ENCODE measurements at places on chromosomes 12 and 14. TPM values are rescaled to one million over a fixed set of nuclear protein-coding genes. Genes with fewer than 3 reads are reported as not detected.

The SLC6A12 gene
- 0.90 TPM for polyA plus RNA-seq

The AVPR1A gene
- polyA plus RNA-seq: 5.6 TPM

The BEGAIN gene
- 4.5 TPM for polyA plus RNA-seq

The LUM gene
- polyA plus RNA-seq: 507 TPM

The ANO4 gene
- 0.78 TPM for polyA plus RNA-seq

The BDKRB2 gene
- polyA plus RNA-seq: 1.1 TPM

The REP15 gene
- 0.90 TPM for polyA plus RNA-seq

The SLC8A3 gene
- 8.5 TPM for polyA plus RNA-seq

The IAPP gene
- polyA plus RNA-seq: not detected

The SIX1 gene
- polyA plus RNA-seq: 59.4 TPM

The SERPINA12 gene
- polyA plus RNA-seq: not detected

The KRT3 gene
- not detected for polyA plus RNA-seq

The SDR9C7 gene
- 0.46 TPM for polyA plus RNA-seq

The ACOT4 gene
- polyA plus RNA-seq: 0.29 TPM

The P2RX7 gene
- 1.0 TPM for polyA plus RNA-seq

The FKBP3 gene
- polyA plus RNA-seq: 114 TPM

The DBX2 gene
- polyA plus RNA-seq: 0.16 TPM

The CLEC6A gene
- polyA plus RNA-seq: not detected

The RPS6KL1 gene
- 13.5 TPM for polyA plus RNA-seq

The KRT72 gene
- polyA plus RNA-seq: 0.08 TPM

The RNASE3 gene
- 0.28 TPM for polyA plus RNA-seq

The GPRC5A gene
- 1.9 TPM for polyA plus RNA-seq

The TRIM9 gene
- polyA plus RNA-seq: 1.6 TPM

The UBC gene
- 759 TPM for polyA plus RNA-seq

The ZNF10 gene
- polyA plus RNA-seq: 6.8 TPM

The LGR5 gene
- polyA plus RNA-seq: 4.5 TPM

The NEUROD4 gene
- polyA plus RNA-seq: not detected

The ZBTB25 gene
- polyA plus RNA-seq: 8.8 TPM

The SMCO2 gene
- not detected for polyA plus RNA-seq

The SCN8A gene
- 0.27 TPM for polyA plus RNA-seq

The ERP27 gene
- 0.11 TPM for polyA plus RNA-seq

The EFS gene
- polyA plus RNA-seq: 69.2 TPM

The CFAP73 gene
- polyA plus RNA-seq: 0.13 TPM

The CCDC177 gene
- polyA plus RNA-seq: not detected

The TAS2R30 gene
- 0.39 TPM for polyA plus RNA-seq

The ZDHHC17 gene
- 44.0 TPM for polyA plus RNA-seq

The KRT86 gene
- polyA plus RNA-seq: 0.33 TPM

The FAM181A gene
- not detected for polyA plus RNA-seq

The CLEC9A gene
- polyA plus RNA-seq: 0.37 TPM

The DPY19L2 gene
- polyA plus RNA-seq: 10.4 TPM

The TBX3 gene
- polyA plus RNA-seq: 33.8 TPM

The NKX2-8 gene
- polyA plus RNA-seq: not detected

The INHBE gene
- polyA plus RNA-seq: 3.8 TPM

The RNF212B gene
- 0.59 TPM for polyA plus RNA-seq

The ADAM21 gene
- polyA plus RNA-seq: 0.32 TPM

The GLI1 gene
- polyA plus RNA-seq: 11.2 TPM

The NGB gene
- not detected for polyA plus RNA-seq

The GDF11 gene
- 17.2 TPM for polyA plus RNA-seq

The ART4 gene
- polyA plus RNA-seq: 0.19 TPM

The TAS2R43 gene
- 0.35 TPM for polyA plus RNA-seq

The LRTM2 gene
- polyA plus RNA-seq: 0.81 TPM

The FOXG1 gene
- 0.05 TPM for polyA plus RNA-seq

The SRGAP1 gene
- 5.9 TPM for polyA plus RNA-seq

The CMA1 gene
- not detected for polyA plus RNA-seq

Measured in forelimb muscle (tissue), 1 donor.